Esophagus squamous epithelium (tissue), 5 donors: ENCODE measurements at places on chromosomes 16 and 17.

GRCh38 chr17:13003927-13004326 is 13.9 kb downstream of the ELAC2 start:
- peaks cover 44% of the 10 kb centered on the region for H3K36me3 ChIP-seq
- DNase-seq, result no peak
- H3K4me3 ChIP-seq, result no peak overlapping the region
- H3K27ac ChIP-seq, result no peak overlapping the region
- no peaks in the 10 kb centered on the region for H3K27me3 ChIP-seq
- no peaks in the 10 kb centered on the region for H3K4me1 ChIP-seq

DNA sequence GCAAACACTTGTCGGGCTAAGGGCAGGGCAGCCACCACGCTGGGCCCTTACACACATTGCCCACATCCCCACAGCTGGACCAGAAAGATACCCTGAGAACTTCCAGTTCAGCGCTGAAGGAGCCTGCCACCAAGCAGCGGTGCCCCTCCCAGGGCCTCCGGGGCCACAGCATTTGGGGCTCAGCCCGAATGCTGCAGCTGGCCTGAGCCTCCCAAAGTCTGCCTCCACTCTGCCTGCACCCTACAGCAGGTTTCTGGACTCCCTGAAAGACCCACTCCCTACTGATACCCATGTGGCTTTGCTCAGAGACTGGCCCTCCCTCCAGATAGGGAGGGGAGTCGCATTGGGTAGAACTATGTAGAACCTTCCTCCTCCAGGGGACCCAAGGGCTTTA is 1.5 kb downstream of the MCRIP1 start:
- peak overlapping the region; percentile 95 for H3K27ac ChIP-seq
- no peak for DNase-seq

DNA sequence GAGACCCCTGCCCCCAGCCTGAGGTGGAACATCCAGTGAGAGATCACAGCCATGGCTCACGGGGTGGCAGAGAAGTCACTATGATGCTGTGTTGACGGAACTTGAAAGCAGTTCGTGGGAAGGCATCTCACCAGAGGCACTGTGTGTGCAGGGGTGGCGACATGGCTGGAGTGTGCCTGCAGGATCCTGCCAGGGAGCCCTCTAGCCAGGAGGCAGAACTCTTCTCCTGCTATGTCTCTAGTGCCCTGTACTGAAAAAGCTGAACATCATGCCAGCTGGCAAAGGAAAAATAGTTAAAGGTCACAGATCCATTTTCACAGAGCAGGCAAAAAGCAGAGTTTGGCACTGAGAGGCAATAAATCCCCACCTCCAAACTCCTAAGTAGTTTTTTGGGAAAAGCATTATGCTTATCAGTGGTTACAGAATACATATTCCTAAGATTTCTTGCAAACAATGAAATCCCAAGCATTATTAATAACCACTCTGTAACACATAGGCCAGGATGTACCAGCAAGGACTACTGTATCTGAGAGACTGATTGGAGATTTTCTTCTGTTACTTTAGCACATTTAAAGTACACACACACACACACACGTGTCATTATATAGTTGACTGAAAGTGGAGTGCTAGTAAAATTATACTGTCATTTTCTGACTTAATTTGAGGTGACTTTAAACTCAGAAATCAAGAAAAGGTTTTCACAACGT is 36.8 kb downstream of the TNRC6C start:
- H3K27ac ChIP-seq, result no peak overlapping the region
- DNase-seq, result no peak
- no peak overlapping the region for H3K4me3 ChIP-seq

- no peak for DNase-seq
- H3K27me3 ChIP-seq, result no peaks in the 10 kb centered on the region
- H3K27ac ChIP-seq, result peak overlapping the region; percentile 84
Observed at GRCh38 chr17:29645515-29646051, 22.9 kb upstream of the CORO6 start.

GRCh38 chr17:46783031-46783593 is 35.4 kb downstream of the WNT3 start:
- no peak overlapping the region for H3K4me3 ChIP-seq
- H3K4me1 ChIP-seq, result peaks cover 15% of the 10 kb centered on the region
- no peaks in the 10 kb centered on the region for H3K27me3 ChIP-seq

GRCh38 chr16:57026778-57027062 is 37.4 kb downstream of the NLRC5 start:
- DNase-seq, result no peak
- H3K4me1 ChIP-seq, result no peaks in the 10 kb centered on the region
- H3K27ac ChIP-seq, result no peak overlapping the region
- H3K4me3 ChIP-seq, result no peak overlapping the region
- peaks cover 54% of the 10 kb centered on the region for H3K36me3 ChIP-seq

GRCh38 chr16:87351320-87351698 is 32.3 kb downstream of the FBXO31 start:
- DNase-seq, result no peak
- H3K36me3 ChIP-seq, result peaks cover 72% of the 10 kb centered on the region
- peaks cover 21% of the 10 kb centered on the region for H3K4me1 ChIP-seq
- no peaks in the 10 kb centered on the region for H3K27me3 ChIP-seq
- no peak overlapping the region for H3K4me3 ChIP-seq
- no peak overlapping the region for H3K27ac ChIP-seq

- no peaks in the 10 kb centered on the region for H3K4me1 ChIP-seq
- DNase-seq, result no peak
- H3K4me3 ChIP-seq, result no peak overlapping the region
- no peak overlapping the region for H3K27ac ChIP-seq
Observed at GRCh38 chr16:10988879-10989278, 44.5 kb downstream of the CLEC16A start.

DNA sequence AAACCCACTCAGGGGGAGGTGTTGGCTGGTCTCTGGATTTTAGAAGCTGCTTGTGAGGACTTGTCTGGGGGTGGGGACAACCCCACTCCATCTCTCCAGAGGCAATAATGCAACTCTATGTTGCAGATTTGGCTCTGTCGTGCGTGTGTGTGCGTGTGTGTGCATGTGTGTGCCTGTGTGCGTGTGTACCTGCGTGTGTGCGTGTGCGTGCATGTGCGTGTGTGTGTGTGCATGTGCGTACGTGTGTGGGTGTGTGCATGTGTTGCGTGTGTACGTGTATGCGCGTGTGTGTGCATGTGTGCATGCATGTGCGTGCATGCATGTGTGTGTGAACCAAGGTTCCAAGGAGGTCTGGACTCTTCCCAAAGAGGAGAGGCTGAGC is 120.4 kb upstream of the LHX1 start:
- H3K4me3 ChIP-seq, result no peak overlapping the region
- DNase-seq, result no peak
- H3K36me3 ChIP-seq, result no peaks in the 10 kb centered on the region

- no peak overlapping the region for H3K4me3 ChIP-seq
- H3K4me1 ChIP-seq, result peaks cover 71% of the 10 kb centered on the region
- no peak for DNase-seq
- no peak overlapping the region for H3K27ac ChIP-seq
- H3K27me3 ChIP-seq, result no peaks in the 10 kb centered on the region
- H3K36me3 ChIP-seq, result no peaks in the 10 kb centered on the region
Observed at GRCh38 chr17:17189559-17189958, 16.6 kb downstream of the PLD6 start.

DNA sequence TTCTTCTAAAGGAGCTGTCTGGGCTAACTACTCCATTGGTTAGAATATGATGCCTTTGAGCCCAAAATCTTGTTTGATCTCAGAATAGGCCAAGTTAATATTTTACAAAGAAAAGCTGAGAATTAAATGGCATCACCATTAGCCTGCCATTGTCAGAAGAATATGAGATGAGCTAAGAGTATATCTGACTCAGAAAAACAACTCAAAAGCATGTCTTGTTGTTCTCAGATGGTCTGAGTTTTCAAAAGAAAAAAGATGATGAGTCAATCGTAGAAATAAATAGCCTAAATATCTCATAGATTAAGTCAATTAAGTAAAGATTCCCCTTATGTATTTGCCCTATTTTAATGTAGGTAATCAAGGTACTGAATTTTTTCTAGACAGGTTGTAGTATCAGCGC is 197.1 kb upstream of the TBX2 start:
- H3K36me3 ChIP-seq, result no peaks in the 10 kb centered on the region
- H3K27ac ChIP-seq, result no peak overlapping the region
- H3K27me3 ChIP-seq, result no peaks in the 10 kb centered on the region
- no peak for DNase-seq
- no peaks in the 10 kb centered on the region for H3K4me1 ChIP-seq
- no peak overlapping the region for H3K4me3 ChIP-seq

DNA sequence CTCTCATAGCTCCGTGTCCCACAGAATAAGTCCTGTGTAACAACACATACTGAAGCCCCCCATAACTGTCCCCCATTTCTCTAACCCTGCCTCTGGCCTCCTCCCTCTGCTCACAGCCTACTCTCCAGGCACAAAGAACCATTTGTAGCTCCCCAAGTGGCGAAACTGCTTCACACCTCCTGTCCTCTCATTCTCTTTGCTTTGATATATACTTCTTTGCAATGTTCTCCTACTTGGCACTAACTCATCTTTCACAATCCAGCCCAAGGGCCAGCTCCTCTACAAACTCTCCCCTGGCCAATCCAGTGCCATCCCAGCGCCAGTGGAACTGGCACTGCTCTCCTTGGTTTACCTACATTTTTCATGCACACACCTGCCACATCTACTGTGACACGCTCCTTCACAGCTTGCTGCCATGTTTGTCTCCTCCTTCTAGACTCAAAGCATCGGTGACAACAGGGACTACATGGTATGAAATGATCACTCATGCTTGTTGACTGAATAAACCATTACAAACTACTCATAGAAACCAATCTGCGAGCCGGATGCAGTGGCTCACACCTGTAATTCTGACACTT is 12.8 kb downstream of the CYTH1 start:
- H3K36me3 ChIP-seq, result no peaks in the 10 kb centered on the region
- H3K4me3 ChIP-seq, result no peak overlapping the region
- H3K27ac ChIP-seq, result no peak overlapping the region
- peaks cover 92% of the 10 kb centered on the region for H3K4me1 ChIP-seq
- H3K27me3 ChIP-seq, result no peaks in the 10 kb centered on the region

- peaks cover 22% of the 10 kb centered on the region for H3K36me3 ChIP-seq
- DNase-seq, result no peak
- H3K27ac ChIP-seq, result peak overlapping the region; percentile 90
- H3K4me1 ChIP-seq, result peaks cover 34% of the 10 kb centered on the region
- H3K27me3 ChIP-seq, result peaks cover 9% of the 10 kb centered on the region
Observed at GRCh38 chr17:44005527-44006271, 1.3 kb downstream of the NAGS start.

GRCh38 chr17:79758271-79758670 is 19.7 kb upstream of the CBX2 start:
- peaks cover 6% of the 10 kb centered on the region for H3K4me1 ChIP-seq
- H3K36me3 ChIP-seq, result no peaks in the 10 kb centered on the region
- DNase-seq, result no peak
- H3K27me3 ChIP-seq, result no peaks in the 10 kb centered on the region
- no peak overlapping the region for H3K4me3 ChIP-seq
- H3K27ac ChIP-seq, result no peak overlapping the region

- peaks cover 19% of the 10 kb centered on the region for H3K4me1 ChIP-seq
- H3K27me3 ChIP-seq, result peaks cover 7% of the 10 kb centered on the region
- no peak overlapping the region for H3K4me3 ChIP-seq
- H3K27ac ChIP-seq, result peak overlapping the region; percentile 63
- no peak for DNase-seq
- no peaks in the 10 kb centered on the region for H3K36me3 ChIP-seq
Observed at GRCh38 chr17:49219987-49220386, 9.5 kb downstream of the ABI3 start.

- H3K36me3 ChIP-seq, result peaks cover 95% of the 10 kb centered on the region
- no peak overlapping the region for H3K27ac ChIP-seq
- peaks cover 9% of the 10 kb centered on the region for H3K4me1 ChIP-seq
- DNase-seq, result no peak
Observed at GRCh38 chr16:1620391-1620790, 8.2 kb downstream of the CRAMP1 start.

GRCh38 chr16:56336071-56336688 is 89.2 kb downstream of the AMFR start:
- H3K27me3 ChIP-seq, result no peaks in the 10 kb centered on the region
- no peak for DNase-seq
- peaks cover 37% of the 10 kb centered on the region for H3K4me1 ChIP-seq
- H3K4me3 ChIP-seq, result no peak overlapping the region

- no peaks in the 10 kb centered on the region for H3K27me3 ChIP-seq
- peaks cover 18% of the 10 kb centered on the region for H3K4me1 ChIP-seq
- H3K36me3 ChIP-seq, result no peaks in the 10 kb centered on the region
- no peak overlapping the region for H3K4me3 ChIP-seq
- DNase-seq, result no peak
Observed at GRCh38 chr17:70139449-70139993, 29.8 kb upstream of the KCNJ2 start.

- H3K4me3 ChIP-seq, result peak overlapping the region; percentile 22
- H3K27me3 ChIP-seq, result no peaks in the 10 kb centered on the region
- peak overlapping the region; percentile 91 for H3K27ac ChIP-seq
- no peak for DNase-seq
- peaks cover 64% of the 10 kb centered on the region for H3K4me1 ChIP-seq
Observed at GRCh38 chr17:38465391-38466345, 37.4 kb downstream of the ARHGAP23 start.

GRCh38 chr16:5633845-5634440 is 536.3 kb upstream of the EEF2KMT start:
- no peak overlapping the region for H3K27ac ChIP-seq
- H3K36me3 ChIP-seq, result no peaks in the 10 kb centered on the region
- no peak overlapping the region for H3K4me3 ChIP-seq
- H3K27me3 ChIP-seq, result no peaks in the 10 kb centered on the region
- no peaks in the 10 kb centered on the region for H3K4me1 ChIP-seq

- DNase-seq, result no peak
- H3K4me1 ChIP-seq, result peaks cover 25% of the 10 kb centered on the region
- peaks cover 9% of the 10 kb centered on the region for H3K36me3 ChIP-seq
- H3K27ac ChIP-seq, result peak overlapping the region; percentile 99
- no peaks in the 10 kb centered on the region for H3K27me3 ChIP-seq
Observed at GRCh38 chr16:637081-638018, 1.2 kb upstream of the METTL26 start.

DNA sequence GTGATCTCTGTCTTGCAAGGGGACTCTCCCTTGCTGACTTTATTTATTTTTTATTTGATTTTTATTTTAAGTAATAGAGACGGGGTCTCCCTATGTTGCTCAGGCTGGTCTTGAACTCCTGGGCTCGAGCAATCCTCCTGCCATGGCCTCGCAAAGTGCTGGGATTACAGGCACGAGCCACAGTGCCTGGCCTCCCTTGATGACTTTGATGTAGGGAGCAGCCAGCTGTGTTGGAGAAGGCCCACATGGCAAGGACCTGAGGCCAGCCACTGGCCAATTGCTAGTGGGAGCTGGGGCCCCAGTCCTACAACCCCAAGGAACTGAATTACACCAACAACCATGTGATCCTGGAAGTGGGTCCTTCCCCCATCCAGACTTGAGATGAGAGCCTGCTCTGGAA is 81.8 kb downstream of the CNGB1 start:
- no peaks in the 10 kb centered on the region for H3K36me3 ChIP-seq
- no peak for DNase-seq
- H3K27ac ChIP-seq, result no peak overlapping the region
- no peak overlapping the region for H3K4me3 ChIP-seq

GRCh38 chr16:84176192-84177053 is 10.4 kb downstream of the TAF1C start:
- H3K27ac ChIP-seq, result peak overlapping the region; percentile 85
- peaks cover 36% of the 10 kb centered on the region for H3K36me3 ChIP-seq
- no peak for DNase-seq

GRCh38 chr16:22728167-22728836 is 85.7 kb upstream of the HS3ST2 start:
- H3K27ac ChIP-seq, result peak overlapping the region; percentile 2
- no peaks in the 10 kb centered on the region for H3K36me3 ChIP-seq
- H3K4me3 ChIP-seq, result no peak overlapping the region
- no peaks in the 10 kb centered on the region for H3K4me1 ChIP-seq
- H3K27me3 ChIP-seq, result no peaks in the 10 kb centered on the region

GRCh38 chr16:4613636-4614570 is 785 bp downstream of the UBALD1 start:
- no peaks in the 10 kb centered on the region for H3K27me3 ChIP-seq
- DNase-seq, result no peak
- peak overlapping the region; percentile 99 for H3K4me3 ChIP-seq
- H3K4me1 ChIP-seq, result peaks cover 54% of the 10 kb centered on the region
